ENCODE measurements at places on chromosomes 1 and 21. TPM values are rescaled to one million over a fixed set of nuclear protein-coding genes. Genes with fewer than 3 reads are reported as not detected.

- no peak for DNase-seq
These were observed 50.5 kb downstream of the SIPA1L2 start for GRCh38 chr1:232579466-232579865.

DNA sequence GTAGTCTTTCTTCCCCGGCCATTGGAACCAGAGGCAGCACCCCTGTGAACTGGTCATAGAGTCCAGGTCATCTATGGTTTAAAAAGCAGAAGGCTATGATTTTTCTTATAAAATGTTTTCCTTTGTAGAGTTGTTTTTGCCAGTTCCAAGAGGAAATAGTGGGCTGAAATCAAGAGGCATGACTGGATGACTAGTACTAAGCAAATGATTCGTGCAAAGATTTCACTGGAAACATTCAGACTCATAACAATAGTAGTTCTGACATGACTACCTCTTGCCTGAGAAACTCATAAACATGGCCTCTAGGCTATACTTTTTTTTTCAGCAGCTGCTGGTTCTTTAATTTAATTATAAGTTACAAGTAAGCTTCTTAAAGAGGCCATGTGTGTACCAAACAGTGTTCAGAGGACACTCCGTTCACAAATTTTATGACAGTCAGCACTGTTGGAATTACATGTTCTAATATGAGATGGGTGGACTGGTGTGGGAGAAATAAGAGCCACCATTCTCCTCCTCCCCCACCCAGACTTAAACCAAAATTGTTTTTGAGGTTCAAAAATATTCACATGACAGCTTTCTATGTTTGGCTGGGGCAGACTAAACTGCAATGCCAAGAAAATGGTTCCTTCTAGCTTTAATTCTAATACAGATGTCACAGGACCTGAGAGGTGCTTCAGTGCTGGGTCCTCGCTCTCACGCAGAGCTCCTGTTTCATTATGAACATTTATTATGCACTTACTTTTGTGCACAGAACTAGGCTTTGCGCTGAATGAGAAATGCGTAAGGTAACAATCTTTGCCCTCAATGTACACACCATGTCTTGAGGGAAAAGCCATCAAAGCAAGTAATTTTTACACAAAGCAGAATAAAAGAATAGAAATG, 147.5 kb downstream of the ZC3H11B start:
- no peak for DNase-seq

DNA sequence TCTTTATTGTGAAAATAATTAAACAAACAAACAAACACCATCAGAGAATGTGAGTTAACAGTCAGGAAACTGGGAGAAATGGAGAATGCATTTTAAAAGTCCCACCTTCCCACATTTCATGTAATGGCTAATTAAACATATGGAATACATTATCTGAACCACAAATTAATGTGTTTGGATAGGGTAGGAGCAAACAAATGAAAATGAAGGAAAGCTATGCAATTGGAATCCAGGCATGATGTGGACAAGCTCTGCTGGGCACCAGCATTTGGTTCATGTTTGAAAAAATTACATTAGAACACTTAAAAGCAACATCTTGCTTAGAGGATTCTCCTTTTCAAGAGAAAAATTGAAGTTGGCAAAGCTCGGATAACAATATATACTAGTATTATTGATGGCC, 628.1 kb downstream of the LMO4 start:
- DNase-seq, result no peak

DNA sequence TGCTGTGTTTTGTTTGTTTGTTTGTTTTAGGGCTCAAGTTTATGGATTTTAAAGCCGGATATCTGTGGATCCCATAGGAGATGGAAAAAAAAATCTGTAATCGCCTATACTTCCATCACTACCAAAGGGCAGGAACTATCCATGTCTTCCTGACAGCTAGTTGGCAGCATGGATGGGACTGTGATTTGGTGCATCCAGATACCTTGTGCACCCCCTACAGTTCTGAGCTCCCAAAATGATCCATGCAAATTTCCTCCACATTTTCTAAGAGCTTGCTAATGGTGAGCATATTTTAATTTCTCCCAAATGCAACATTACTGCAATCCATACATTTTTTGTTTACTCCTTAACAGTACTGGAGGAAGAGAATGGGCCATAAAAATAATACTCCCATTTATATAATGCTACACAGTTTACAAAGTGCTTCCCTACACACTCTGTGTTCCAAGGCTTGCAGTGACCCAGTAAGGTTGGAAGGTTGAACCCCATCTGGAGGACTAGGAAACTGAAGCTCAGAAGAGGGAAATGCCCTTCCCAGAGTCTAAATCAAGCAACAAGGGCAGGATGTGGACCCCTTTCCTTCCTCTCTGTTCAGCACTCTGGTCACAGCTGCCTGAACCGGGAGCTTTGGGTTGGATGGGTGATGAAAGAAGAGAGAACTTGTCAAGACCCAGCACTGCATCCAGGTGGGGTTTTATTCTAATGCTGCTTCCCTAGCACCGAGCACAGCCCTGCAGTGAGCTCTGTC, 48.0 kb downstream of the CAPN8 start:
- DNase-seq, result no peak

GRCh38 chr21:35833388-35833787, 226.9 kb downstream of the SETD4 start:
- no peak for DNase-seq

DNA sequence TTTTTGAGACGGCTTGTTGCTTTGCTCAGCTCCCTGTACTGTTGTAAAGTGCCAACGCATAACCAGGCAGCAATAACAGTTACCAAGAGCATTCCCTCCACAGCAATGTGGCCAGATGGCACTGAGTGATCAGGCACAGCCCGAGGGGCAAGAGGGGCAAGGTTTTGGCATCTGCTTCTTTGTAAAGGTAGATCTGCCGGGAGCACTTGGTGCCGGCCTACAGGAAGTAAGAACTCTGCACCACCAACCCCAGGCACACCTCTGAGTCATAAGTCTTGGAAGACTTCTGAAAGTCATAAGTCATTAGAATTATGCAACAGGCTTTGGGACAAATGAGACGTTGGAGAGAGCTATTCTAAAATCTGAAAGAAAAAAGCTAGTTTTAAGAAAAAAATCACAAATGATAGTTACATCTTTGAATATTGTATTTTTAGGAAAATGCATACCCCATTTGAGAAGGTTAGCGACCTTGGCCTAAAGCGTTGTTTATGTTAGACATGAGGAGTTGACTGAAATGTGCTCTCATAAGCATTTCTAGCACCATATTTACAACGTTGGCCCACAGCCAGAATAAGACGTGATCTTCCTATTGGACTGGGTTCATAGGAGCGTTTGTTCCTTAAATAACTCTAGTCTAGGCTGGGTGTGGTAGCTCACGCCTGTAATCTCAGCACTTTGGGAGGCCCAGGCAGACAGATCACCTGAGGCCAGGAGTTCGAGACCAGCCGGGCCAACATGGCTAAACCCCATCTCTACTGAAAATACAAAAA, 37.7 kb upstream of the MAP10 start:
- no peak for DNase-seq

- no peak for DNase-seq
These were observed 25.5 kb upstream of the ITPKB start for GRCh38 chr1:226764533-226764932.

- no peak for DNase-seq
These were observed 31.9 kb downstream of the MTARC1 start for GRCh38 chr1:220818421-220819173.

- no peak for DNase-seq
These were observed 115.5 kb downstream of the HMGB4 start for GRCh38 chr1:33979341-33979740.

- DNase-seq, result no peak
These were observed 7.9 kb upstream of the AMPD1 start for GRCh38 chr1:114703242-114703641.

- no peak for DNase-seq
These were observed 243.6 kb downstream of the SIPA1L2 start for GRCh38 chr1:232386294-232386693.

DNA sequence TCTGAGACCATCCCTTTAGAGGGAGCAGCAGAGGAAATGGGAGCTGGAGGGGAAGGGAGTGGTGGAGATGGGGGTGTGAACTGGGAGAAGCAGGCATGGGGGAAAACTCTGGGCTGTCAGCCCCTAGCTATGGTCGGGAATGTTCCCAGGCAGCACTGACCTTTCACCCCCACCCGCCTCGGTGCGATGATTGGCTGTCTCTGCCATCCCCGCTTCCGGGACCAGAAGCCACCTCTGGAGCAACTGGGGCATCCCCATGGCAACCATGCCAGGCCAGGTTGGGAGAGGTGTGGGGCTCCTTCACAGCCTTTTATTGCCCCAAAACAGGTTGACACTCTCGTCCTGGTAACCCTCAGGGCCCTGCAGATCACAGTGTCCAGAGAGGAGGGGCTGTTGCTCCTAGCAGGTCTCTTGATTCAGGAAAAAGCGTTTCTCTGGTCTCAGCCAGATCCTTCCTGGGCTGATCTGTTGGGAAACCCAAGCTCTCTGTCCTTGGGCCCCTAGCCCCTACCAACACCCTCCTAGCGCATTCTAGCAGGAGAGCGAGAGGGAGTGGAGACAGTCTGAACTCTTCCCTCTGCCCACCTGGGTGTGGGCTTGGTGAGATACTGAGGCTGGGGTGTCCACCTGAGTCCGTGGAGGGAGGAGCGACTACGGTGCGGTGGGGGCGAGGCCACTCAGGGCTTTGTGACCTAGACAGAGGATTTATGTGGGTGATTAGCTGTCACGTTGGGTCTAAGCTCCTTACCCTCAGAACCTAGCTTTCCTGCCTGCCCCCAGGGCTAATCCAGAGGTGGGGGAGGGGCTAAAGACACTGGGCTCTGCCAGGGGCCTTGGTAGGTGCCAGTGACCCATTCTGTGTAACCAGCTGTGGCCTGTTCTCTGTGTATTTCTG, 12.2 kb upstream of the SLC6A9 start:
- DNase-seq, result no peak

GRCh38 chr1:115237507-115237906, 100.5 kb downstream of the NGF start:
- DNase-seq, result no peak

DNA sequence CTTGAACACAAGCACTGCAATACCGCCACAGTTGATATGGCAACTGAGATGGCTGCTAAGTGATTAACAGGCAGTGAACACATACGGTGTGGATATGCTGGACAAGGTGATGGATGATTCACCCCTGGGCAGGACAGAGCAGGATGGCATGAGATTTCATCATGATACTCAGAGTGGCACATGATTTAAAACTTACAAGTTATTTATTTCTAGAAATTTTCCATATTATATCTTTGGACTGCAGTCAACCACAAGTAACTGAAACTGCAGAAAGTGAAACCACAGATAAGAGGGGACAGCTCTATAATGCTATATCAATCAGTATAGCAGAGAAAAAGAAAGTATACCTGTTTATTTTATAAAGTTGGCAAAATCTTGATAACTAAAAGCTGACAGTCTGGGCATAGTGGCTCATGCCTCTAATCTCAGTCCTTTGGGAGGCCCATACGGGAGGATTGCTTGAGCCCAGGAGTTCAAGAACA, 47.9 kb downstream of the PHACTR4 start:
- DNase-seq, result no peak

- peak; percentile 87 for DNase-seq
These were observed 1.6 kb downstream of the ADAMTS5 start for GRCh38 chr21:26965040-26965906.

GRCh38 chr1:65148548-65149350, 746 bp downstream of the AK4 start:
- peak; percentile 39 for DNase-seq

GRCh38 chr1:28865997-28866650, 48.2 kb upstream of the EPB41 start:
- DNase-seq, result no peak

DNA sequence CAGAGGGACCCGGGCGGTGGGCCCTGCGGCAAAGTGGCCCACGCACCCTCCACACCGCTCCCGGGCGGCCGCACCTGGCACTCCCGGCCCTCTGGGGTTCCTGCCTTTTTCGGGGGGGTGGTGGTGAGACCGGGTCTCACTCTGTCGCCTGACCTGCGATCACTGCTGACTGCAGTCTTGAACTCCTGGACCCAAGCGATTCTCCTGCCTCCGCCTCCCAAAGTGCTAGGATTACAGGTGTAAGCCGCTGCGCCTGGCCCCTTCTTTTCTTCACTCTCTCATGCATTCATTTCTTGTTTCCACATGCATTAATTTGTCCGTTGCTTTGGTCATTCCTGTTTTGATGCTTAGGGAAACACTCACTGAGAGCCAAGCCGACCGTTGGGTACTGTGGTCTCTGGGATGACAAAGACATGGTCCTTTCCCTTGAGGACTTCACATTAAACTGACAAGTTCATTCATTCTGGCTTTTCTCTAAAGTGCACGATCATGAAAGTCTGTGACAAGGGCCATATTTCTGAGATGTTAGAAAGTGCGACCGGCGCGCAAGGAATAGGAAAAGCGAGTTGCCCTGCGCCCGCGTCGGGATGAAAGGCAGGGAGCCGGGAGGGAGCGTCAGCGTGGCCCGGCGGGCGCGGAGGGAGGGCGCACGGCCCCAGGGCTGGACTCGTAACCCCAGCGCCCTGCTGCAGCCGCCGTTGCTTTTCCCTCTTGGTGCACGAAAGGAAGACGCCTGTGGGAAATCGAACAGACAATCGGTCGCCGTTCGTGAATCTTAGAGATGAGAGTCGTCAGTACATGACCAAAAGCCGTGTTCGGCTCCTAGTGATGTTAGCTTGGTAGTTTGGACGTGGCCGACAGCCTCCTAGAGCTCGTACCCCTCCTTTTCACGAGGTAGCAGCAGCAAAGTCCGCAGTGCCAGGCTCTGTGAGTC, 1.0 kb upstream of the MCOLN2 start:
- peak; percentile 40 for DNase-seq

DNA sequence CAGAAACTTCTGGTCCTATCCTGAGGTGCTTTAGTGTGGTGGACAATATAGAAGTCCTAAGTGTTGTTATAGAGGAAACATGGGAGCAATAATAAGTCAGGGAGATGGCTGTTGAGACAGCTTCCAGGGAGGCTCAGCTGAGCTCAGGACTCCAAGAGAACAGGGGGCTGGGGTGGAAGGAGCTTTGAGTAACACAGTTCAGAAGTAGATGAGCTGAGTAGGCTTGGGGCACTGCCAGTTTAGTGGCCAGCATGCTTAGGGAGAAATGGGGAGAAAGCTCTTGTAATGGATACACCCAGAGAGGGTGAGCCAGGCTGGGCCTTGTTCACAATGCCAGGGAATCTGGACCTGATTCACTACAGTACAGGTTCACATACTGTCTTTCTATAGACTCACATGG, 201.6 kb downstream of the DAB1 start:
- no peak for DNase-seq

The HLX gene
- 0.56 TPM for total RNA-seq

The RGS8 gene
- 3.5 TPM for total RNA-seq

The PLA2G2D gene
- not detected for total RNA-seq

The INKA2 gene
- total RNA-seq, result 112 TPM

The FCGR1A gene
- not detected for total RNA-seq

The HAX1 gene
- total RNA-seq, result 79.1 TPM

The HOOK1 gene
- total RNA-seq, result 2.1 TPM

The CLEC20A gene
- not detected for total RNA-seq

The PLA2G2C gene
- total RNA-seq, result not detected

The EIF4G3 gene
- total RNA-seq, result 100 TPM

The ZBTB8A gene
- total RNA-seq, result 12.0 TPM

All from glutamatergic neuron (in vitro differentiated cells).